ENCODE measurements at places on chromosomes 2 and 18.
A peak's percentile ranks its signal among the peaks of the same experiment; 100 is the strongest.

DNA sequence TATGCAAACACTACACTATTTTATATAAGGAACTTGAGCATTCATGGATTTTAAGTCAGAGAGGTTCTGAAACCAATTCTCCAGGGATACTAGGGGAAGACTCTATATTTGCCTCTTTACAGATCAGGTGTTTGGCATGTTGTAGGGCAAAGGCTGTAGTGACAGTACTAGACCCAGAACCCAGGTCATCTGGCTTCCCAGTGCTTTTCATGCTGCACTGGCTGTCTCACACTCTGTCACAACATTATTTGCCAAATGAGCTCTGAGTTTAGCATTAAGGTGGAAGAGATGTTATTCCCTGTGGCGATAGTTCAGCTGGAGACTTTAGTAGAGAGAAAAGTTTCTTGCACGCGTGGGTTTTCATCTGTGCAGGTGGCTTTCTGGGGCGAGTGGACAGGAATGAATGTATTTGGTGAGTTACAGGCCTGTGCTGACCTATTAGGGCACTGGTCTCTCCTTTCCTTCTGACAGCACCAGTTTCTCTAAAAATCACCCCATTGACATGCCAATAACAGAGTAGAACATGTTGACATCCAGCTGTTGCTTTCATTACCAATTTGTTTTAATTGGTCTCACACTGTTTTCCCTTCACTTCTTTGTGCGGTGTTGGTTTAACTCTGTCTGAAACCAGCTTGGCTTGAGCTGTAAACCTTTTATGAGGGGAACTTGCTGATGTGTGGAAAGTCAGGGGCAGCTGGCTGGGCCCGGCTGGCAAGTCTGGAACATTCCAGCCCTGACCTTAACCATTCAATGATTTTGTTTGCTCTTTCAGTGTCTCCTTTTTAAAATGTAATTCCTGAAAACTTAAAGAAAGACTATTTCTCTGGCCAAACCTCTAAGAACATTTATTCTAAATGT, 643.0 kb upstream of the FAM98A start:
- no peak for DNase-seq

- DNase-seq: no peak
Observed at GRCh38 chr2:15706424-15706823, 114.8 kb downstream of the DDX1 start.

- DNase-seq: no peak
Observed at GRCh38 chr18:3652380-3653262, 202.6 kb downstream of the TGIF1 start.

DNA sequence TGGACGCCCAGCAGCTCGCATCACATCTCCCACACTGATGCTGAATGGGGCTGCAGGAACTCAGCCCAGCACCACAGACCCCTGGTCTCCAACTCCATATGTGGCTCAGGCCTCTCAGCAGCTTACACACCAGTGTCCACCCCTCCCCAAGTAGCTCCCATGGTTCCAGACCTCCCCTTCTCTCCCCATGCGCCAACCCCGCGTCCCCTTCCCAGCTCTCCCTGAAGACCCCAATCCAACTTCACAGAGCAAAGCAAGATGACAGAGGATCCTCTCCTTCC, 188.9 kb downstream of the SH3BP4 start:
- DNase-seq: no peak

DNA sequence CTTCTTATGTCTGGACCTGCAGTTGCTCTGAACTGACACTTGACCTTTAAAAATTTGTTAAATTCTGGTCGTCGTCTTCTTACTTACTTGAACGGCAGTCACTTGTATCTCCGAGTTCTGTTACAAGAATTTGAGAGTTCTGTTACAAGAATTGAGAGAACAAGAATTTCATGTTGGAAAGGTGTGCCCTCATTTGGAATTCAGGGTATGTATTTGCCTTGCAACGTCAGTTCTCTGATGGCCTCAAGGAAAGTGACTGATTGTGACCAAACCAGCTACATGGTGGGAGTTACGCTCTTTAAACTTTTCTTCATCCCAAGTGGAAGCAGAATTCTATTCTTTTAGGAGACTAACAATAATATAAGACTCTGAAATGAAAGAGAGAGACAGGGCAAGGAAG, 320.0 kb upstream of the TRIB2 start:
- no peak for DNase-seq

DNA sequence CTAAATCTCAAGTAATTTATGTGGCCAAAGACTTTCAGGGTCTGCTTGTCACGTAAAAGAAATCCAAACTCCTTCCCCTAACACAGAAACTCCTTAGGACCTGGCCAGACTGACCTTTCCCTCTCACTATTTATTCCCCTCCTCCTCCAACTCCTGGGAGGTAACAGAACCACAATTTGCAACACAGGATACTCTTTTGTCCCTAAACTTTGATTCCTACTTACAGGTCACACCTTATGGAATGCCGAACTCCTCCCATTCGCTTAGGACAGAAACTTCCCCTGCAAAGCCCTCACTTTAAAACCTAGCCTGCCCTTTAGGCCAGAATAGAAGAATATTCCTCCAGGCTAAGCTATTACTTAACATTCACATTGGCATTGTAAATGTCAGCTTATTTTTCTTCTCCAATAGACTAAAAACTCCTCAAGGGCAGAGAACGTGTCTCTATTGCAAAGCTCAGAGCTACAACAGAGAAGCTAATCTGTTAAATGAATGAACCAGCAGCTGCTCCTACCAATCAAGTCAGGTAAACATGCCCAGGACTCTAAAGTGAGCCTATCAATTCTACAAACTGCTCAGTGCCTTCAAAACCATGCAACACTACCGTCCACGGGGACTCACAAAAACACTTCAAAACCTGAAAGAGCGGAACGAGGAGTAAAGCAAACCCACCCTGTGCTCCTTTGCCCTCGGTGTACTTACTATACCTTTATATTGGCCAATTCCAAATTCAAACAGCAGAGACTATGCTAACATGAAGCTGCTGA, 6.1 kb downstream of the INO80D start:
- no peak for DNase-seq

- no peak for DNase-seq
Observed at GRCh38 chr2:17879137-17879912, 858 bp downstream of the KCNS3 start.

GRCh38 chr2:219396863-219397457, 9.2 kb upstream of the DNPEP start:
- DNase-seq: no peak

DNA sequence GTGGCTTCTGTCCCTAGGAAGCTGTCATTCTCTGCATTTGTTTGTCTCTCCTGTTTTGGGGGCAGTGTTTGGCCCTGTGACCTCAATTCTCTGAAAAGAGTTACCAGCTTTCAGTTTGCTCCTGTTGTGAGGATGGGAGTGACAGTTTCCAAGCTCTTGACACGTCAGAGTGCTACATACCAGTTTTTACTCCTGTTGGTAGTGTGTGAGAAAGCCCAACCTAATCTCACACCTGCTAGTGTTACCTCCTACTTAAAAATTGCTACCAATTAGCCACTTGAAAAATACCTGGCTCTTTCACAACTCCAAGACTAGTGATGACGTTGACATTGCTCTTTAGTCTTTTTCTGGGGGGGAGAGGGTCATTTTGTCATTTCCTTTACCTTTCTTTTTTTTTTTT, 14.1 kb downstream of the SKA1 start:
- DNase-seq: no peak

GRCh38 chr18:44871771-44872170, 191.1 kb downstream of the SETBP1 start:
- DNase-seq: no peak

DNA sequence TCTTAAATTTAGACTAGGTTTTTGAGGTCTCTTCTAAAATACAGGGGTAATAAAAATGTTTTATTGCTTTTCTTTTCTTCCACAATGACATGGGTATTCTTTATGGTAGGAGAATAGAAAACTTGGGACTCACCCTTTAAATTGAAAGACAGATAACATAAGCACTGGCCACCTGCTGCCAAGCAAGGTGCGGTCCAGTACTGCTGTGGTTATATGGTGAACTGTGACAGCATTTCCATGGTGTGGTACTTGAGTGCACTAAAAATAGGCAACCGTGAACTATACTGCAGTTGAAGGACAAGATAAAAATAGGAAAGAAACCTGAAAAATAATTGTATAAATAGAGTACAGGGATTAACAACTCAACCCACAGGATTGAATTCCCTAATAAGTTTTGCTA, 54.4 kb upstream of the GRB14 start:
- no peak for DNase-seq

GRCh38 chr2:234945339-234945873, 6.4 kb upstream of the SH3BP4 start:
- no peak for DNase-seq

- DNase-seq: no peak
Observed at GRCh38 chr2:189661957-189662321, 680 bp downstream of the ASNSD1 start.

GRCh38 chr2:48482313-48482712, 47.6 kb upstream of the STON1 start:
- no peak for DNase-seq

DNA sequence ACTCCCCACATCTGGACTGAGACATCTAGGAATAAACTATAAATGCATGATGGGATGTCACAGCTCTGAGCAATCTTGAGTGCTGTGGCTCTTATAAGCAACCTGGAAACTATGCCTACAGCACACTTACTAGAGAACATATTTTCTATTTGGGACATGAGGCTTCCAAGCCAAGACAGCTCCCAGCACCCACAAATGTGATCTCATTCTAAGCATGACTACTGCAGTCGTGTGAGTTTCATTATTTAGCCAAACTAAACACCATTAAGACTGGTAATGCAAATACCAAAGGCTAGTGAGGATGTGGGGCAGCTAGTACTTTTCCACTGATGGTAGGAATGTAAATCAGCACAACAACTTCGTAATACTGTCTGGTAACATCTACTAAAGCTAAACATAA, 72.5 kb downstream of the RTTN start:
- no peak for DNase-seq

DNA sequence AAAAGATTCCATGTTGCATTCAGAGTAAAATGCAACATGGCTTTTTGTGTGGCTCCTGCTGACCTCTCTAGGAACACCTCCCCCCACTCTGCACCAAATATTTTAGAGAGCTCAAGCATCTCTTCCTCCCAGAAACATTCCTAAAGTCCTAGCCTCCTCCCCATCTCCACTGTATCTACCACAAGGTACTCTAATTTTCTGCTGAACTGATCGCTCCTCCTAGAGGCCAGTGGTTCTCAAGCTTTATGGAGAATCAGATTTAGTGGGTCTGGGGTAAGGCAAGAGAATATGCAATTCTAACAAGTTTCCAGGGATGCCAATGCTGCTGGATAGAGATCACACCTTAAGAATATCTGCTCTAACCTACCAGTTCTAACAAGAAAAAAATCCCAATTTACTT, 89.5 kb upstream of the HNRNPA3 start:
- no peak for DNase-seq

DNA sequence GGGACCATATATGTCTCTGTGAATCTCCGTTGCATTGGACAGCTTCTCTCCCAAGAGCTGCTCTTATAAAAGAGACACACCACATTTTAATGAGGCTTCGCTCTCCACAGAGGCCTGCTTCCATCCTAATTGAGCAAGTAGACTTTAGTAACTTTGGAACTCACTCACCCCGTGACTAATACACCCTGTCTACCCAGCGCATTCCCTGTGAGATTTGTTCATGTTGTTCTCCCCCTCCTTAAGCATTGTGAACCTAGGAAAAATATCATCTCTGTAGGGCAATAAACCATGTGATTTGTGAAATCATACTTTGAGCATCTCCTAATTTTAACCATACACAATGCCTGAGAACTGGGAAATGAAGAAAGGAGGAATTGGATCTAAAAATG, 56.9 kb downstream of the MCFD2 start:
- no peak for DNase-seq

- DNase-seq: no peak
Observed at GRCh38 chr2:98280376-98281102, 65.7 kb upstream of the CNGA3 start.

GRCh38 chr2:174752403-174753037, 11.8 kb downstream of the CHRNA1 start:
- DNase-seq: no peak

- DNase-seq: no peak
Observed at GRCh38 chr2:65530547-65531320, 98.3 kb upstream of the SPRED2 start.

DNA sequence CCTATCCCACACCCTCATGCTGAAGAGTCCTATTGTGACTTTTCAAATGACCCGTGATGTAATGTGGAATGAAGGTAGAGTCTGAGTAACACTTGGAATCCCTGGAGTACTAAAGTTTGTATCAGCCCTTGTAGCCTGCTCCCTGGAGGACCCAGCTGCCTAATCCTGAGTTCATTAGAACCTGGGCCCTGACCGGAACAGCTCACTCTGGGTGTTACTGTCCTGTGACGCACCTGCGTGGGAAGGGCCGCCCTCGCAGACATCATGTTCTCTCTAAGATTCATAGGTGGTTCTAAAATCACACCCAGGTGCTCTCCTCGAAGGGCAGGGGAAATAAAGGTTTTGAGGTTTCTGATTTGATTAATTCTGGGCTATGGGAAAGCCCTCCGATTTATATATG, 62.3 kb downstream of the NCK2 start:
- no peak for DNase-seq

GRCh38 chr18:65439188-65439587, 311.6 kb upstream of the CDH7 start:
- no peak for DNase-seq

DNA sequence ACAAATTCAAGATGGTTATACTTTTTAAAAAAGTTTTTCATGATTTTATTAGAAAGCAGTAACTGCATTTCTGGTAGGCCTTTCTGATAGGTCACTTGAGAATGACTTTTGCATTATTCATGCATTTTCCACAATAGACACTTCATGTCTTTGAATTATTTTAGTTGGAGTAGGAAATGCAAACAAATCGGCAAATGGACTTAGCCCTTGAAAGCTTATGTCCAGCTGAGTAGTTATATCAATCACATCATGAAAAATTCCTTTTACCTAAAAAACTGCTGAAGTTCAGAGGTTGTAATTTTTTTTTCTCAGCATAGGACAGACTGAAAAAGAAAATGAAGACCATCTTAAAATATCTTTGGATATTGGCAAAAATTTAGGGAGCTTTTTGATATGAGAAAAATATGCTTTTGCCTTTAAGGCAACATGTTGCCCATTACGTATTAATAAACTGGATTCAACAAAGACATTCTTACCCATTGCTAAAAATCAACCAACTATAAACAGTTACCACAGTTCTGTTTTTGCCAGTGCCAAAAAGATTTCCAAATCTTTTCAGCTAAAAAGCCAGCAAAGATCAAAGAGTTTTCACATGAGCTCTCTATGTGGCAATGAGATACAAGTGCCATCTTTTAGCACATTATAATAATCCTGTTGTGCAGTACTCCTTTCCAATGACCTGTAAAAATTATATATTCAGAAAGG, 45.5 kb upstream of the FRZB start:
- no peak for DNase-seq

- DNase-seq: no peak
Observed at GRCh38 chr2:143588746-143589145, 459.5 kb downstream of the ARHGAP15 start.

- no peak for DNase-seq
Observed at GRCh38 chr2:71220743-71221142, 6.2 kb downstream of the PAIP2B start.

DNA sequence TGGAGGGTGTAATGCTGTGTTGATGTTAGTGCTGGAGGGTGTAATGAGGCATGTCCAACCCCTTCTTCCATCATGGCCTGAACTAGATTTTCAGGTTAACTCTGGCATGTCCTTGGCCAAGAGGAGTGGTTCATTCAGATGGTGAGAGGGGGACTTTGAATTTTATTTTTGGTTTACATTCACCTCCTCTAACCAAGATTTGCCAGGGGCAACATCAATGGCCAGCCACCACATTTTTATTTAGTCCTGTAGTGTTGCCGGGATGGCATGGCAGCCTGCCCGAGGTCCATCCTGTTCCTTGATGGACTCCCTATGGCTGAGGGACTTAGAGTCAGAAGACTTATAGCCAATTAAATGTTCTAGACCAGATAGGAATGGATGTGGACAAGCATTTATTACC, 484.6 kb upstream of the HS6ST1 start:
- DNase-seq: peak; percentile 3

Data from NCI-H187 treated with DMSO at 0.1 percent for 48 hours (cell line).